ENCODE measurements at places on chromosomes 4 and X.

DNA sequence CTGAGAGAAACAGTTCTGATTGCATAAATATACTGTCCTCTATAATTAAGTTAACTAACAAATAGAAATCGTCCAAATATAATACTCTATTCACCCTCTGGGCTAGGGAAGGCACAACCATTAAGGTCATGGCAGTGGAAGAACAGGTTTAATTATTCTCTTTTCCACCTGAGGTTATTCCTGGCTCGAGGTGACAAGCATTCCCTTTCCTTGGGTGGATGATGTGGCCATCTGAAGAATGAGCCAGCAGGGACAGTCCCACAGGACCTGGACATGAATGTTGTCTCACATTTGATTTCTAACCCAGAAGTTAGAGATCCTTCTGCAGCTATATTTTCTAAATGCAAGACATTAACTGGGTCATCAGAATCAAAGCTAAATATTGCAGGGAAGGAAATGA, 5.5 kb downstream of the IBSP start:
- DNase-seq = no peak

DNA sequence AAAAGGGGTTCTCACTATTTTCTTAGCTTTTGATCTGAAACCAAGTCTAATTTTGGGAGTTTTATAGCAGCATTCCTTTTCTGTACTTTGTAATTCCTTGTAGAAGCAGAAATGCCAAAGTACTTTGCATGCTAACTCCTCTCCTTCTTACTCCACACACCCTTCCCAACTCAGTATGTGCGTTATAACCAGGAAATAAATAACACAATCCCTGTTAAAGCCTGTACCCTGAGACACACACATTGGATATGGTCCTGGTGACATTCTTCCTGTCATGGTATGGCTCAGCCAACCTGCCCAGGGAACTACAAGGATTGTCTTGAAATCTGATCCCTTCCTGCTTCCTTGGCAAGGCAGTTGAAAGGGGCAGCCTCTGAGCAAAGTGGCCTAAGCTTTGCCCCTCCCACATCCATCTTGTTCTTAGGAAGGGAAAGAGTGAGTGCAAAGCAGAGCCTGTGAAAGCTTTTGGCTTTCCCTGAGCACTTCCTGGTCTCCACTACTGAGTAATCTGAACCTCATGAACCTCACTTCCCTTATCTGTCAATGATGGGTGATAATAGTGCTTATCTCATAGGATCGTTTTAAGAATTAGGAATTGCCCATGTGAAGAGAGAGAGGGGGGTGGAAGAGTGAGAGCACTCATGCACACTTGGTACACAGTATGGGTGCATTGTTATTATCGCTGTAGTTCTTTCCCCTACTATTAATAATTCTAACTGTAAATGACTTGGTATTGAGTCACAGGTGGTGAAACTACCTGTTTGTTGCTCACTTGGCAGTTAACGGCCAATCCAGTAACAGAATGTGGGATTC, 109.3 kb downstream of the AFF2 start:
- DNase-seq = no peak

GRCh38 chrX:39716802-39717540, 380.8 kb downstream of the BCOR start:
- no peak for DNase-seq

GRCh38 chrX:20499763-20500162, 233.1 kb upstream of the RPS6KA3 start:
- no peak for DNase-seq

GRCh38 chrX:150085881-150086280, 147.6 kb upstream of the EOLA2 start:
- no peak for DNase-seq

GRCh38 chr4:112189754-112190153, 41.8 kb upstream of the AP1AR start:
- no peak for DNase-seq

- DNase-seq = no peak
Observed at GRCh38 chrX:31702222-31702621, 630.4 kb upstream of the FTHL17 start.

- DNase-seq = no peak
Observed at GRCh38 chrX:77431227-77431626, 16.0 kb upstream of the FGF16 start.

DNA sequence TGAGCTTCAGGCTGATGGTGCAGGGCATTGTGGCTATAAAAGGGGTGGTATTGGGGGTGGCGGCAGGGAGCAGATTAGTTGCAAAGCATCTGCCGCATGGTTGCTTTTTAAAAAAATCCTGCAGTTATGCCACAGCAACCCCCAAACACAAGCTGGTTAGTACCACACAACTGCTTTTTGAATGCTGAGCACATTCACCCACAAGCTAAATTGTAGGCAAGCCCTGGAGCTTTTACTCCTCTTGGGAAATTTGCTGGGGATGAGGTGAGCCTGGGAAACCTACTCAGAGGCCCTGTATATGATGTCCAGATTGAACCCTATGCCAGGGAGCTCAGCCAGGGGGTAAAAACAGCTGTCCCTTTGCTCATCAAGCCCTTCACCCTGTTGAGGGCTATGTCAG, 33.8 kb upstream of the TRIM2 start:
- no peak for DNase-seq

DNA sequence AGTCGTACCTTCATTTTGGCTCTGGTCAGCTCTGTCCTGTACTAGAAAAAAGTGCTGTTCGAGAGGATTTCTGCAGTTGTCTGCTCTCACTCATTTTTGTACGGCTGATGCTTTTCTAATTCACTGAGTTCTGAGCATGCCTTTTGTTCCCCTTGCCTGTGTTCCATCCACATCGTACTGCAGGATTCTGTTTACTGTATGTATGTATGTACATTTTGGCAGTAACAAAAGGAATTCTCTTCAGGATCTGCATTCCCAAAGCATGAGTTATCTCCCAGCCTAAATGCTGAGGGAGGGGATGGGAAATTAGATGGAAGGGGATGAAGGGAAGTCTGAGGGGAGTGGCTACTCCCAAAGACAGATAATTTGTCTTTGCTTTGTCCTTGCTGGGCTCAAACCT, 87.6 kb downstream of the GBA3 start:
- DNase-seq = no peak

GRCh38 chrX:128156204-128156603, 104.0 kb upstream of the ACTRT1 start:
- DNase-seq = no peak

GRCh38 chr4:140070366-140070765, 83.6 kb downstream of the MAML3 start:
- DNase-seq = no peak
